T-helper 1 cell (primary cell): ENCODE measurements at places on chromosomes 7 and 10.

DNA sequence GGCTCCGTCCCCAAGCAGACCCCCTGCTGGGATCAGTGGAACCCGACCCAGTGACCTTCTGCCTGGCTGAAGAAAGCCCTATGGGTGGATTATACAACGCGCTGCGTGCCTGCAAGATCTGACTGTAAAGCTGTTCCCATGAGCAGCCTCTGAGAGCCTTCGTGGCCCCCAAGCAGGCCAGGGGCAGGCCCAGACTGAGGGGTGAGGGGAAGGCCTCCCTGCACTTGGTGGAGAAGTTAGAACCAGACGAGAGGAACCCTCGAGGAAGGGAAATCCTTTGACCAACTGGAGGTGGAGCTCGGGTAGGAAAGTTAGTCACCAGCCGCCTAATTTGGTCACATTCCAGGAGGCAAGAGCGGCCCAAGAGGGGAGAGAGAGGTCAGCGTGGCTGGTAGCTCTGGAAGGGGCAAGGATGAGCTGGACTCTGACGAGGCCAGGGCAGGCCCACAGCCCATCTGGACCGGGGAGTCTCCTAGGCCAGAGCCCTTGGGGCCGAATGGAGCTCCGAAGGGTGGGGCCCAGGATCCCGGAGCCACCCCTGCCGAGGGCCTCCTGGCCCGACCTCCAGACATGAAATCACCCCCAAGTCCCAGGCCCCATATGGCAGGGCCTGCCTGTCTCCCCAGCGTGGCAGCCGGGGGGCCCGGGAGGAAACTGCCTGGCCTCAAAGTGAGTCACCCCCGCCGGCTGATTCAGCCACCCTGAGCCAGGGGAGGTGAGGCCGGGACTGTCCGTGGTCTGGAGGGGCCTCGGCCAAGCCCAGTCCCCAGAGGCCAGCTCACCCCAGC is 23.3 kb upstream of the PDGFA start:
- no peak for DNase-seq

GRCh38 chr10:100791369-100792058 is 46.1 kb downstream of the PAX2 start:
- DNase-seq = no peak

GRCh38 chr10:50480054-50481007 is 143.4 kb downstream of the SGMS1 start:
- no peak for DNase-seq

DNA sequence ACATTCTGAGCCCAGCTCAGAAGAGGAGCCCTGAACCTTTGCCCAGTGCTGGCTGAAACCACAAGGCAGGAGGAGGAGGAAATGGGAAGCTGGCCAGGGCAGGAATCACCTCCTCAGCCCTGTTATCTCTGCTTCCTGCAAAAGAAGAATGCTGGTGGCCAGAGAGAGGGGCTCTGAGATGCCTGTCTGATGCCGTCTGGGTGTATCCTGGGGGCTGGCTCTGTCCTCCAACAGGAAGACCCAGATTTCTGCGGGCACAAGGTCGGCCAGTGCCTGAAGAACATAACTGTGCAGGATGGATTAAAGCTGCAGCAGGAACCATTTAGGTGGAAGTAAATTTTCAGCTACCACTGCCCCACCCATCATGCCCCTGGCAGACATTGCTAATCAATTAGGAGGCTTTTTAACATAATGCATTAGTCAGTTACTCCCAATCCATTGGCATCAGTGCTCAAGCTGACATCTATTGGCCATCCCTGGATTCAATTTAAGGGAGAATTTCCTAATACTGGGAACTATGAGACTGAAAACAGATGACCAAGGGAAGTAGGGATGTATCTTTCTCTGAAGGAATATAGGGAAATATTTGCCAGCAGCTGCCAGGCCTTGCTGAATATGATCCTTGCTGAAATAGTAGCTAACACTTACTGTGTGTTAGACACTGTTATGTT is 67.7 kb downstream of the COL13A1 start:
- no peak for DNase-seq

DNA sequence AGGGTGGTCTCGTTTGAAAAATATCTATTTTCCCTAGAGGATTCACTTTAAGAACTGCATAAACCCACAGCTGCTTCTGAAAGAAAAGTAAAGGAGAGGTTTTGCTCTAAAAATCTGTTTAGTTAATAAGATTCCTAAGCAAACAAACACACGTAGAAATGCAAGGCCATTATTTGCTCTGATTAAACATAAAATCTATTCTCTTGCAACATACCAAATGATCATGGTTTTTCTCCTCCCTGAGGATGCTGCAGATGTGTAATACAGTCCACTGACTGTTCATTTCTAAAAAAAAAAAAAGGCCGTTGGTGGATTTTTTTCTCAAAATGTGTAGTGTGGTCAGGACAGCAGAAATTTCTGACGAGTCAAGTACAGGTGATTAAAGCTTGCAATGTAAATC is 98.6 kb downstream of the BUB3 start:
- DNase-seq = no peak

DNA sequence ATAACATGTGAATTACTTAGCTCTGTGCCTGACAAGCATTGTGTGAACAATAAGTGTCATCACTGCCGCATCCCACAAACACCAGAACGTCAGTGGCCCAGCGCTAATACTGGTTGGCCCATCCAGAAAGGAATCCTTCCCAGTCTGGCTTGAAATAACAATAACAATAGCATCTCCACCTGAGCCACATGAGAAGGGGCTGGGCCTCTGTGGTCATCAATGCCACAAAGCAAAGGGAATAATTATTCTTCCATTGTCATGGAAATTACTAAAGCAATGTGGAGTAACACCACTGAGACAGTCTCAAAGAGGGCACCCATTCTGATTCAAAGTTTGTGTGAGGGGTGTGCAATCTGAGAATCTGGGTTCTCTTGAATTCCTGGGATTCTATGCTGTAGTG is 105.7 kb upstream of the INHBA start:
- no peak for DNase-seq

- peak; percentile 74 for DNase-seq
These were observed 117.3 kb downstream of the FAM53B start for GRCh38 chr10:124626759-124627380.

DNA sequence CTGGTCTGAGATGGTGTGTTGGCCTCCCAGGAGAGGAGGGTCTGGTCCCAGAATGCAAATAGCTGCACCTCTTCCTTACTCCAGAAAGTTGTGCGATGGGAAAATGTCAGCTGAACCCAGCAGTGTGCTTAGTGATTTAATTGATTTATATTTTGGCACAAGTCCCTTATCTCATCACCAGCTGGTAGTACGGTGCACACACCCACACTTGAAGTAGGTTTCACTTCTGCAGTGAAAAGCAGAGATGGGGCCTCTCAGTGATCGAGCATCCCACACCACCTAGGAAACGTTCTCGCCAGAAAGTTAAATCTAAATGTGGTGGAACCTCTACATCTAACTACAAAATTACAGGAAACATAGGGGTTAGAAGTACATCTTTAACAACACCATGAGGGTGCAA is 80.4 kb downstream of the UBE3C start:
- no peak for DNase-seq

DNA sequence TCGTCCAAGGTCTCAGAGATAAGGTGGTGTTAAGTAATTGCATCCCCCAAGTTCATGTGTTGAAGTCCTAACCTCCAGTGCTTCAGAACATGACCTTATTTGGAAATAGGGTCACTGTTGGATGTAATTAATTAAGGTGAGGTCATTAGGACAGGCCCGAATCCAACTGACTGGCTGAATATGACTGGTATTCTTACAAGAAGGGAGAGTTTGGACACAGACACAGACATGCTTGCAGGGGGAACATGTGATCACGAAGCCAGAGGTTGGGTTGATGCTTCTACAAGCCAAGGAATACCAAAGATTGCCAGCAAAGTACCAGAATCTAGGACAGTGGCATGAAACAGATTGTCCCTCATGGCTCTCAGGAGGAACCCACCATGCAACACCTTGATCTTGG is 173.5 kb upstream of the LYZL2 start:
- DNase-seq = no peak

GRCh38 chr7:121373177-121373576 is 22.9 kb downstream of the FAM3C start:
- DNase-seq = no peak

- peak; percentile 52 for DNase-seq
These were observed 3.6 kb upstream of the MTPN start for GRCh38 chr7:135980665-135981180.

DNA sequence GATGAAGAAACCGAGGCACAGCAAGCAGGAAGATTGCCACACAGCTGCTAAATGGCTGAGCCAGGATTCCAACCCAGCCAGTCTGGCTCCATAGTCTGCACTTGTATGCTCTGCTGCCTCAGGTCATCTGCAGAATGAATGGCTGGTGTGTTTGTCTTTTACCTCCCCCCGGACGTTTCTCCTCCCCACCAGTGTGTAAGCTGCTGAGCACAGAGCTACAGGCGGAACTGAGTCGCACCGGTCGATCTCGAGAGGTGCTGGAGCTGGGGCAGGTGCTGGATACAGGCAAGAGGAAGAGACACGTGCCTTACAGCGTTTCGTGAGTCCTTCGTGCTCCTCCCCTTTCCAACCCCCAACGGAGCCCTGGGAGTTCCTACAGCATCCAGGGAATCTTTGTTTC is 2.6 kb downstream of the CNPY4 start:
- no peak for DNase-seq

- DNase-seq = no peak
These were observed 2.7 kb downstream of the LHPP start for GRCh38 chr10:124464028-124464965.

DNA sequence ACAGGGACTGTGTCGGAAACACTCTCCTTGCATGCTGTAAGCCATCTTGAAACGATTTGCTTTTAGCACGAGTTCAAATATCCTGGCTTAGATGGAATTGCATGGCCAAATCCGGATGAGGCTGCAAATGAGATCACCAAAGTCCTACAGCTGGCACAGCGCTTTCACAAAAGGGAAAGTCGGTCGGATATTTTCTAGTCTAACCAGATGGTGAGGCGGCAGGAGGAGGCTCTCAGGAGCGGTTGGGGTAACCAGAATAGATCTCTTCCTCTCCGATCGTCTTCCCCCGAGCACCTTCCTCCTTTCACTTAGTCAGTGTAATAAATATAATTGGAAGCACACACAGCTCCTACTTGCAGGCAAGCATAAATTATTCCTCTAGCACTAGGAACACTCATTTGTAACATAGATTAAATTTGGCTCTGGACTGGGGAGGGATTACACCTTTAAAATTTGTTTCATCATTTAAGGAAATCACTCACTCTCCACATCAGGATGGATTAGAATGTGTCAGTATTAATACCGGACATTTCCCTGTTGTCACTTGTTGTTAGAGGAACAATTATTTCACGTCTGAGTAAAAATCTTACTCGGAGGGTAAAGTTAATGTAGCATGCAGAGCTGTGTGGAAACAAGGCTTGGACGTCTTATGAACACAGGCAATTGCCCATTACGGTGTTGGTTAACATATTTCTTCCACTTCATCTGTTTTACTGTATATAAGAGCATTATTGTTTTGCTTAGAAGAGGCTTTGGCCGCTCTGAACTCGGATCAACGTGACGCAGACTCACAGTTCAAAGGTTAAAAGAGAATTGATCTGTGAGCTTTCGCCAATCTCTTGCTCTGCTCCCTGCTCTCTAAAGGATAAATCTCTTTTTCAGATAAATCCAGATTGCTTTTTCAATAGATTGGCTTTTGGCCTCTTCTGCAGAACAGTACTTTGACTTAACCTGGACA is 857.9 kb downstream of the TYW1 start:
- no peak for DNase-seq

GRCh38 chr7:380711-381210 is 90.8 kb downstream of the FOXL3 start:
- DNase-seq = no peak

DNA sequence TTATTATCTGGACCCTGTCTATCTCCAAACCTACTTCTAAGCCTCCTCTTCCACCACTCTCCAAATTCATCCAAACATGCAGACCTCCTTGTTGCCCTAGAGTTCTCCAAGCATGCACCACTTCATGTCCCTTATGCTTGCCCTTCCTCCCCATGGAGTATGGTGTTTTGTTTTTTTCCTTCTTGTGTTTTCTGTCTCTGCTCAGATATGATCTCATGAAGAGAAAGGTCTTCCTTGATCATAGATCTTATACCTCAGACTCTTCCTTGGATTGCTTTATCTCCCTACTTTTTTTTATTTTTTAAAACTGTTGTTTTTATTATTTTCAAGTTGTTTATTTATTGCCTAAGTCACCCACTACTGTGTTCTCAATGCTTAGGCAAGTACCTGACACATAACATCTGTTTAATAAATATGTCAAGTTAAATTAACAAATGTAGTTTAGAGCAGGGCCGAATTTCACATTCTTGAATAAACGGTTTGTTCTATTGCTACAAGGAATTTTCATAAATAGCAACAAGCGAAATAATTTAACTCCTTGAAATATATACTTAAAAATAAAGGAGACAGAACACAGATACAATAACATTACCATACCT is 84.5 kb downstream of the HGF start:
- DNase-seq = no peak

GRCh38 chr7:155637155-155637554 is 7.3 kb upstream of the RBM33 start:
- no peak for DNase-seq

GRCh38 chr7:78206769-78207168 is 408.2 kb downstream of the PHTF2 start:
- no peak for DNase-seq

DNA sequence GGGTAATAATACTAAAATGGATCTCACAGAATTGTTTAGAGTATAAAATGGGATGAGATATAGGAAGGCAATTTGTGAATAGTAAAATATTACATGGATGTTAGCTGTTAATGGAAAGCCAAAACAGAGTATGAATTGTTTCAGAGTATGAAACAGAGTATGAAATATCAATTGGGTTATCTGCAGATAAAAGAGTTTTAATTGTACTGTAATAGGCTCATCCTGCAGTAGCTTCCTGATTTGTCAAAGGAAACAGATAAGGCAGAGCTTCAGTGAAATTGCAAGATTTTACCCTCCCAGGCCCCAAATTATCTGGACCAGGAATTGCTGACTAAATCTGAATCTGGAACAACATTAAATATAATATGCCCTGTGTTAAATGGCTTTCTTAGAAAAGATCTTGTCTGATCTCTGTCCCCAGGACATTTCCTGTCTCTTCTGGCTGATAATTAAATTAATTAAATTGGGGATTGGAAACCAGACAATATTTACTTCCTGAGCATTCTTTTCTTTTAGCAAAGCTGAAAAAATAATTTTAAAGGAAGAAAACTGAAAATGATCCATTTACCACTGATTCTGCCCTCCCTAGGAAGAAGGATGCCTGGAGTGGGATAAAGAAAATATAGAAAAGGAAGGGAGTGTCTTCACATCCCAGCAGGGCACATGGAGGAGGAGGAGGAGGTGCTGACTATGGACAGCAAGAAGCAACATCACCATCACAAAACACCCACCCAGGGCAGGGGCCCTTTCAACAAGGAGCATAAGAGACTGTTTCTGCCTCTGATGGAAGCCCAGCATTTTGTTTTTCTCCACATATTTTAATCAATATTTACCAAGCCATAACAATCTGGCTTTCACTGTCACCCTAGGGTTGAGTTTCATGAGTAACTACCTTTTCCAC is 18.5 kb downstream of the PTN start:
- DNase-seq = no peak

DNA sequence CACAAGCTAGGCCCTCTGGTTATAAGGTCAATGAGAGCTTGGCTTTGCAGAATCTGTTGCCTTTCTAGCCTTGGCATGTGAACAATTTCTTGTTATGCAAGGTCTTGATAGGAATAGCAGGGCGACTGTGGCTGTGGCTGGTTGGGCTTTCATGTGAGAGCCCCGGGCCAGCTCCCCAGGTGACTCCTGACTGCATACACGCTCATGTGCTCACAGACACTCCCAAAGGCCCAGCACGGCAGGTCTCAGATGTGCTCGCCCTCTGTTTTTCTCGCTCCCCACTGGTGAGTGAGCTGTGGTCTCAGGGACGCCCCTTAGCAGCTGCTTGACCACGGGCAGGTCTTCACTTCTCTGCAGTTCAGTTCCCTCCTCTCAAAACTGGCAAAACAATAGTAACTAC is 37.1 kb upstream of the ZNF32 start:
- no peak for DNase-seq
